ENCODE measurements at places on chromosomes 2 and 18. TPM values are rescaled to one million over a fixed set of nuclear protein-coding genes. Genes with fewer than 3 reads are reported as not detected.

AFF3 gene
- 12.0 TPM for polyA plus RNA-seq

- H3K27me3 ChIP-seq: no peaks in the 10 kb centered on the region
- DNase-seq: no peak
- no peak overlapping the region for H3K27ac ChIP-seq
- H3K4me3 ChIP-seq: no peak overlapping the region
- H3K4me1 ChIP-seq: no peaks in the 10 kb centered on the region
These were observed 216.0 kb upstream of the SH3BP4 start for GRCh38 chr2:234735829-234736228.

GRCh38 chr18:48809365-48809764 lies 141.4 kb downstream of the SMAD7 start:
- no peak overlapping the region for H3K4me3 ChIP-seq
- no peak for DNase-seq
- H3K36me3 ChIP-seq: no peaks in the 10 kb centered on the region
- no peaks in the 10 kb centered on the region for H3K27me3 ChIP-seq
- no peak overlapping the region for H3K27ac ChIP-seq

GRCh38 chr18:37489998-37490397 lies 75.6 kb downstream of the CELF4 start:
- H3K36me3 ChIP-seq: no peaks in the 10 kb centered on the region
- H3K4me3 ChIP-seq: no peak overlapping the region
- H3K27me3 ChIP-seq: peaks cover 54% of the 10 kb centered on the region

GRCh38 chr18:58496231-58496630 lies 132.7 kb downstream of the ALPK2 start:
- peaks cover 10% of the 10 kb centered on the region for H3K4me1 ChIP-seq
- H3K27ac ChIP-seq: no peak overlapping the region
- peak; percentile 17 for DNase-seq
- H3K27me3 ChIP-seq: no peaks in the 10 kb centered on the region
- H3K4me3 ChIP-seq: no peak overlapping the region

PAIP2B gene
- polyA plus RNA-seq: 8.0 TPM

- H3K36me3 ChIP-seq: no peaks in the 10 kb centered on the region
- H3K4me1 ChIP-seq: no peaks in the 10 kb centered on the region
- no peaks in the 10 kb centered on the region for H3K27me3 ChIP-seq
- DNase-seq: no peak
- no peak overlapping the region for H3K4me3 ChIP-seq
These were observed 13.1 kb downstream of the METAP1D start for GRCh38 chr2:172012677-172013391.

GRCh38 chr2:176793792-176794191 lies 418.8 kb upstream of the HNRNPA3 start:
- no peak overlapping the region for H3K4me3 ChIP-seq
- no peak for DNase-seq
- H3K4me1 ChIP-seq: no peaks in the 10 kb centered on the region
- H3K27ac ChIP-seq: no peak overlapping the region
- no peaks in the 10 kb centered on the region for H3K27me3 ChIP-seq

CDH7 gene
- polyA plus RNA-seq: 0.01 TPM
